Stimulated activated CD8-positive, alpha-beta memory T cell treated with anti-CD3 and anti-CD28 coated beads, Interleukin-4, amount 100 ng/mL, for 4 hours (primary cell): ENCODE measurements at places on chromosomes 5 and 9.
A peak's percentile ranks its signal among the peaks of the same experiment; 100 is the strongest.

- no peak for DNase-seq
Observed at GRCh38 chr5:140342896-140343295, 3.5 kb downstream of the HBEGF start.

GRCh38 chr9:124420991-124421543 lies 5.8 kb upstream of the PSMB7 start:
- no peak for DNase-seq

DNA sequence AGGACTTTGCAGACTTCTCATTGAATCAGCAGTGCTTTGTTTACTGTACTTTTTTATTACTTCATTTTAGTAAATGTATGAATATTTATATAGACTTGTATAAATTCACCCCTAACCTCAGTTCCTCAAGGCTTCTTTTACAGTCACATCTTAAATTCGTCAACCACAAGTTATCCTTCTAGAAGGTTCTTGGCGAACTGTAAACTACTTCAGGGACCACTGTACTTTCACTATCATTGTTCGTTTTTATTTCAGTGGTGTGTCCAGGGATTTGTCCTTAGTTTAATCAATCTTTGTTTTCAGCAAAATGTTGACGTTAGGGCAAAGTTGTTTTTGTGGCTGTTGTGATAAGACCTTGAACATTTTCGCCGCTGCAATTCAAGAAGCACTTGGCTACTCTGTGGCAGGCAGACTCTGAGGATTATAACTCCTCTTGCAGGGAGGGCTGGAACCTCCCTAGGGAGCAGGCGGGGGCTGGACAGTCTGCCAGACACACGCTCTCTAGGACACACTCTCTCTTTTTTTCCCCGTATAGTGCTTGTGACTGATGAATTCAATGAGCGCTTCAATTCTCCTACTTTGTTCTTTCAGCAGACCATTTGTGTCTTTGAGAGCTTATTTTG lies 252.8 kb downstream of the FBXL7 start:
- no peak for DNase-seq

DNA sequence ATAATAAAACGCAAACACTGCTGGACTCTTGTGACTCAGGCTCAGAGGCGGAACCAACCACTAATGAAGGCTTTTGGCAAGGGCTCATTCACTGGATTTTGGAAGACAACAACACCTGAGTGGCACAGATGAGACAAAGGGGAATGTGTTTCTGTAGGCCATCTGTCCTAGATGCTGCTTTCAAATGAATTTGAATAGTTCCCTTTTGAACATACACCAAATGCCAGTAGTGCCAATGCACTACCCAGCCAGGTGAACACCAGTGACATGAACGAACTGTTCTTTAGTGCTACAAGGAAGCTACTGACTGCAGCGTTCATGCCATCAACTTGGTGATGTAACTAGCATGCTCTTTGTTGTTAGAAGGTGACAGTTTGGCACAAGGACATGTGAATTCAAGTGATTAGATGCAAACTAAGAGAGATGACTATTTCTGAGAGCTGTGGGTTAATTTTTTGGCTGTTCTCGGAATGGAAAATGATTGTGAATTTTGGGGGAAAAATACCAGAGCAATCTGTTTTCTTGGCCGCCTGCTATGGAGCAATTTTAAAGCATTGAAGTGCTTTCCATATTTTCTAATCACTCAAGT lies 173.7 kb downstream of the SLC24A2 start:
- no peak for DNase-seq

DNA sequence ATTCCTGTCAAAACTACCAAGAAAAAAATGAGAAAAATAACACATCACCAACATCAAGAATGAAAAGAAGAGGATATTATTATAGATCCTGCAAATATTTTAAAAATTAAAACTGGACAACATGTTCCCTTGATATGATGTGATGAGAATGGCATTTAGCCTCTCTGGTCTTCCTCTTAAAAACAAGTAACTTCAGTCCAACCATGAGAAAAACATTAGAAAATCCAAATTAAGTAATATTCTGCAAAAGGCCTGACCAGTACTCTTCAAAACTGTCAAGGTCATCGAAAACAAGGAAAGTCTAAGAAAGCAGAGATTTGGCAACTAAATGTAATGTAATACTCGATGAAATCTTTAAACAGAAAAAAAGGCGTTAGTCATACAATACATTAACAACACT lies 167.1 kb upstream of the SNX2 start:
- DNase-seq, result no peak

GRCh38 chr5:135264451-135265440 lies 134.3 kb downstream of the MACROH2A1 start:
- DNase-seq, result no peak

- no peak for DNase-seq
Observed at GRCh38 chr9:129311643-129312042, 133.6 kb upstream of the IER5L start.

GRCh38 chr9:17484906-17485305 lies 94.0 kb upstream of the SH3GL2 start:
- DNase-seq, result no peak

DNA sequence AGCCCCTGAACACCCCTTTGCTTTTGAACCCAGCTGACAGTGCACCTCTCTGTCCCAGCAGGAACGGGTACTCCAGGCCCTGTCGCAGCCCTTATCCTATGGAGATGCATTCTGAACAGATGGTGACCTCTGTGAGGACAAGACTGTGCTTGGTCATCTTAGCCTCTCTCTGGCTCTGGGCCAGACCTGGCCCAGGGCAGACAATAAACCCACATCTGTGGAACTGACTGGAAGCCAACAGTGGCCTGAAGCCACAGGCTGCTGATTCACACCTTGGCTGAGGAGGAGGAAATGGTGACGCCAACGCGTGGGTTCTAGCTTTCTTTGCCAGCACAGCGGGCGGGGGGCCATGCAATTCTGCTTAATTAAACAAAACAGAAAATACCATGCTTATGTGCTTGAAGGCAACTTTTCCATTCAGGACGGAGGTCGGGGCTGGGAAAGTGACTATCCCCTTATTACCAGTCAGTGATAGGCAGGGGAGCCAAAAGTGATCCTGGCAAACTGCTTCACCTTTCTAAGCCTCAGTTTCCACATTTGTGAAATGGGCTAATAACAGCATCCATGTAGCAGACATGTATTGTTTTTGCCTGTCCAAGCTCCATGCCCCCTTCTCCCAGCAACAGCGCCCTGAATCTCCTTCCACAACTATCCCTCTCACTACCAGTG lies 10.8 kb downstream of the SH3PXD2B start:
- DNase-seq, result peak; percentile 7

DNA sequence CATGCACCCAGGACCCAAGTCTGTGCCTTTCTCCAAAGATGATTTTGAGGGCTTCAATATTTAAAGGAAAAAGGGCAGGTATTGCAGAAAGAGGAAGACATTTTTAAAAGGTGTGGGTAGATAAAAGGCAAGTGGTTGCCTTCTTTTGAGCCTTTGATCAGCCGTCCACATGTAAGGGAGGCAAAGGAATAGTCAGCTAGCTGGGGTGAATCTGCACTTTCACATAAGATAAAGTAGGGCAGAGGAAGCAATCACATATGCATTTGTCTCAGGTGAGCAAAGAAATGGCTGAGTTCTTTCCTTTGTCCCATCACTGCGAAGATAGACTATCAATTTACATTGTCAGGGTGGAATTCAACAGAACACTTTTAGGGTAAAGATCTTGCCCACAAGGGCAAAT lies 19.9 kb downstream of the MGAT1 start:
- DNase-seq, result no peak

DNA sequence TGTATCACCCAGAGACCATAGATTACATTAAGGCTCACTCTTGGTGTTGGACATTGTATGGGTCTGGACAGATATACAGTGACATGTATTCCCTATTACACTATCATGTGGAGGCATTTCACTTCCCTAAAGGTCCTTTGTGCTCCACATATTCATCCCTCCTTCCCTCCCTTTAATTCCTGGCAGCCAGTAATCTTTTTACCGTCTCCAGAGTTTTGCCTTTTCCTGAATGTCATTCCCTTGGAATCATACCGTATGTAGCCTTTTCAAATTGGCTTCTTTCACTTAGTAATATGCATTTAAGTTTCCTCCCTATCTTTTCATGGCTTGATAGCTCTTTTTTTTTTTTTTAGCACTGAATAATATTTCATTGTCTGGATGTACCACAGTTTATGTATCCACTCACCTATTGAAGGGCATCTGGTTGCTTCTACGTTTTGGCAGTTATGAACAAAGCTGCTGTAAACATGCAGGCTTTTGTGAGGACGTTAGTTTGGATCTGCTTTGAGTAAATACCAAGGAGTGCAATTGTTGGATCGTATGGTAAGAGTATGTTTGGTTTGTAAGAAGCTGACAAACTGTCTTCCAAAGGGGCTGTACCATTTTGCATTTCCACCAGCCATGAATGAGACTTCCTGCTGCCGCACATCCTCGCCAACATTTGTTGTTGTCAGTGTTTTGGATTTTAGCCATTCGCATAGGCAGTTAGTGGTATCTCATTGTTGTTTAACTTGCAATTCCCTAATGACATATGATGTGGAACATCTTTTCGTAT lies 122.1 kb upstream of the SMIM23 start:
- DNase-seq, result no peak

DNA sequence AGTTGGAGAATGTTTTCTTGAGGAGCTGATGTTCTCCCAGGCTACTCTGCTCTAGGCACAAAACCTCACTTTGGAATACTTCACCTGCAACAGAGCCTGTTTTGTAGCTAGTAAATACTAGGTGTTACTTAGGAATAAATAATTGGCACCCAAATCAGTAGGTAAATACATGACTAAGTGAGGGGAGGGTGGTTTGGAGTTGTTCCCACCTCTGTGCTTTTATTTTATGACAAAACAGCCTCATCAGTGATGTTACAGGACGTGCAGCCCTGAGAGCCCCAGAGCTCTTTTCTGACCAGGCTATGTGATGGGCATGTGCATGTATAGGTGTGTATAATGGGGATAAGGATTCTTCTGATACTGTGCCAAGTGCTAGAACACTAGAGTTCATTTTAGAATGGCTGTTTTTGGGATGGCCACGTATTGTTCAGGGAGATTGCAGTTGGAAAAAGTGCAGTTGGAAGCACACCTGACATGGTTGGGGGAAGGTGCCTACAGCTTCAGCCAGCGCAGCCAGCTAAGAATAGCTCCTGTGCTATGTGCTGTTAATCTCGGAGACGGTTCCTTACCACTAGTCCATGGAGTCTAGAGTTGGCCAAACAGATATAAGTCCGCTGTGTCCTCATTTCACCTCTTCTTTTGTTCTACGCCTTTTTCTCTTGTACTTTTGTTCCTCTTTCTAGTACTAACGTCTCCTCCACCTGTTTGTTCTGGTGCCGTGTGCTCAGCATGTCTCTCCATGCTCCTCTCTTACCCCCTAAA lies 284.7 kb downstream of the FANCC start:
- no peak for DNase-seq

- no peak for DNase-seq
Observed at GRCh38 chr9:95197692-95198271, 119.7 kb downstream of the FANCC start.

- DNase-seq, result no peak
Observed at GRCh38 chr5:137367951-137368350, 131.2 kb downstream of the SPOCK1 start.

GRCh38 chr9:105119156-105119555 lies 125.3 kb upstream of the SLC44A1 start:
- DNase-seq, result no peak

GRCh38 chr5:107885601-107886000 lies 214.9 kb upstream of the EFNA5 start:
- no peak for DNase-seq

- DNase-seq, result no peak
Observed at GRCh38 chr5:132090107-132090506, 16.5 kb downstream of the CSF2 start.

GRCh38 chr9:87829756-87830155 lies 52.9 kb upstream of the SPATA31E1 start:
- DNase-seq, result no peak

DNA sequence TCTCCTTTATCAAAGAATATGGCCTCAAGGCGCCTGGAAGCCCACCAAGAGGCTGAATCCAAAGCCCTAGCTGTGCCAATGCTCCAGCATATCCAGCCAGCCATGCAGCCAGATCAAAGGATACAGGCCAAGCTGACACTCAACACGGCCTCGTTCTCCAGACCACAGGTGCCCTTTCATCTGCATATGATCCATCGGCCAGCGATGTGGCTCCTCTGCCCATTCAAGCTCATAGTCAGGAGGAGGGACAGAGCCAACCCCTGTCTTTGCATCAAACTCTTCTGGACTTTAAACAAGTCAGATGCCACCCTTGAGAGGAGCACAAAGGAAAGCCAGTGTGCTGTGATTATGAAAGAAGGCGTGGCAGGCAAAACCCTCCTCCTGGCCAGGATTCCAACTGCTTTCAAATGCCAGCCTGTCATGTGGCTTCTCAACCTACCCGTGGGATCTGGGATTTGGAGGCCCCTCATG lies 42.5 kb downstream of the ADAM19 start:
- DNase-seq, result no peak

DNA sequence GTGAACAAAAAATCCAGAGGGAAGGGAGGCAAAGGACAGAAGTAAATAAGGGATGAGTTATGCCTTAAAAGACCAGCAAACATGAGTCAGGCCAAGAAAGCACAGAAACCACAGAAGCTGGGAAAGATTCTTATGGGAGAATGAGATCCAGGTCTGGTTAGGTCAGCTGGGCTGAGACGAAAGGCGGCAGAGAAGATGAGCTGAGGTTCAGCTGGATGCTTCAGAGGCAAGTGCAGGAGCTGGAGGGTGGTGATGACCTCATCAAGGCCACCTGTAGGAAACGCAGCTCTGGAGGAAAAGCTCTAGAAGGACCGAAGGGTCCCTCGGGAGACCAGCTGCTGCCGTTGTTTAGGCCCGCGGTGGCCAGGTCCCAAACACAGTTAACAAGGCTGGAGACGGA lies 152.0 kb downstream of the MYO10 start:
- no peak for DNase-seq

GRCh38 chr9:137610944-137611343 lies 5.5 kb downstream of the ARRDC1 start:
- no peak for DNase-seq

- DNase-seq, result no peak
Observed at GRCh38 chr9:24516463-24516862, 29.2 kb downstream of the IZUMO3 start.

- DNase-seq, result no peak
Observed at GRCh38 chr5:170286386-170286925, 11.1 kb downstream of the LCP2 start.

- DNase-seq, result no peak
Observed at GRCh38 chr5:158629591-158630312, 470.0 kb downstream of the EBF1 start.

DNA sequence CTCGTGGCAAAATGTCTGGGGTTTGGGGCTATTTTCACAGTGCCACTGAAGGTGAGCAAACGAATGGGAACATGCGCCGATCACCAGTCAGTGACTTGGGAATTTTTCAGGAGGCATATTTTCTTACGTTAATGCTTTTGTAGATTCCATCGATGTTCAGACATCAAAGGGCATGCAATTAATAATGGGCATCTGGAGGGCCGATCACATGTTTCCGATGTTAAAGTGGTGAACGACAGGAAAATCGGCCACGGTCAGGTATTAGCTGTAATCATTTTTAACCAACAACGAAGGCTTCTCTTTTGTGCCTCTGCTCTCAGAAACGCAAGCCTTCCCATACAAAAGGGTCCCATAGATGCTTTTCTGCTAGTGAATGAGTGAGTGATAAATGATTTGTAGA lies 155.0 kb upstream of the PITX1 start:
- no peak for DNase-seq

GRCh38 chr9:121071370-121071755 lies 3.4 kb upstream of the CNTRL start:
- DNase-seq, result no peak

GRCh38 chr5:161865510-161865909 lies 17.6 kb downstream of the GABRA1 start:
- DNase-seq, result no peak
